C1 segment of cervical spinal cord (tissue), 14 donors: ENCODE measurements at places on chromosomes 4 and X.
A peak's percentile ranks its signal among the peaks of the same experiment; 100 is the strongest.

- no peak for DNase-seq
Measured at GRCh38 chr4:145540235-145540634, 58.6 kb downstream of the SMAD1 start.

GRCh38 chr4:13656569-13657405 is 29.3 kb upstream of the BOD1L1 start:
- peak; percentile 46 for DNase-seq

DNA sequence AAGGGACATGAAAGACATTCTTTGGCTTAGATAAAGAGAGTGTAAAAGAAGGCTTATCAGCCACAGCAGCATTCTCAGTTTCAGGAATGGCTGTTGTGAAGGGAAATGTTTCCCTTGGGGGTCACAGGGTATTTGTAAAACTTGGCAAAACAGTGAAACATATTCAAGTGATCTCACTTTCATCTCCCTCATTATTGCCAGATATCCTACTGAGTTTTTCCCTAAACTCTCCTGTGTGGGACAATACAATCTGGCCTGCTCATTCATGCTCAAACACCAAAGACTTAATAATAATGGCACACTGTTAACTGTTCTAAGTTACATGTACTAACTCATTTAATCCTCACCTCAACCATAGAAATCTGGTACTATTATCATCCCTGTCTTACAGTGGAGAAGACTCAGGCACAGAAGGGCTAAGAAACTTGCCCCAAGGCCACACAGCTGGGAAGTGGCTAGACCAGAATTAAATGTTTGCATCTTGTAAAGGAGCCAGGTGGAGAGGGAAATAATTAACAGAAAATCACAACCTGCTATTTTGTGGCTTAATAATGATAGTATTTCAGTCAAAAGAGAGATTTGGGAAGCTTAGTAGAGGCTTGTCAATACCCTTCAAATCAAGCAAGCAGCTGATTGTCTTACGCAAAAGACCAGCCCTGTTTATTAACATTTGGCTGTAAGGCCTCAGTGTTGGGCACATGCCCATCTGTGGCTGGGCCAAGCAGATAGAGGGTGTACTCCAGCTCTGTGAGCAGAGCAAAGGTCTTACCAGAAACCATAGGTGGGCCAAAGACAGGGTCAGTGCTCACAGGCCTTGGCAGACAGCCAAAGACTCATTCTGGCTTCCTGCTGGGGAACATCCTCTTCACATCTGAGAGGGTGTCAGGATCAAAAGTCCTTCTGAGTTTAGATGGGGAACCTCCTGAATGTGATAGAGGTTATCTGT is 17.3 kb downstream of the SMPX start:
- DNase-seq: no peak

- DNase-seq: no peak
Measured at GRCh38 chr4:18318682-18319388, 297.3 kb upstream of the LCORL start.

- no peak for DNase-seq
Measured at GRCh38 chr4:84378983-84379382, 120.1 kb downstream of the NKX6-1 start.

DNA sequence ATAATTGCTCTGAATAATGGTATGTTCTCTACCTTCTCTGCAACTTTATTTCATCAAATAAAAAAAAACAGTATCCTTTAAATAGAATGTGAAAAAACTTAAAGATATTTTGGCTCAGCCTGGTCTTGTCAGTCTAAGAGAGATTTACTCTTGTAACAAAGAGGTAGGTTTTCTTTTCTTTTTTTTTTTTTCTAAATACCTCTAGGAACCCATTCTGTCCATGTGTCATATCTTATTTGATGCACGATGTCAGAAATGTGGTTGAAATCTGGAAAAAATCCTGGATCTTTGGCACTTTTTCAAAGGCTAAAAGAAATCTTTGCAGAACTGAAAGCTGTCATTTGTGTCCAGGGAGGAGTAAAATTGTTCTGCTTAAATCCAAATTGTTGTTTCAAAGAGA is 17.3 kb upstream of the FGF5 start:
- DNase-seq: no peak
